Spinal cord (tissue), 10 donors: ENCODE measurements at places on chromosomes 5 and 9. TPM values are rescaled to one million over a fixed set of nuclear protein-coding genes. Genes with fewer than 3 reads are reported as not detected.

- DNase-seq: no peak
These were observed 30.5 kb downstream of the TRIO start for GRCh38 chr5:14173377-14174229.

GRCh38 chr9:29435368-29435767 lies 1862.1 kb upstream of the C9orf72 start:
- DNase-seq: no peak

- peak; percentile 26 for DNase-seq
These were observed 810.1 kb upstream of the WWC1 start for GRCh38 chr5:167481345-167481744.

DNA sequence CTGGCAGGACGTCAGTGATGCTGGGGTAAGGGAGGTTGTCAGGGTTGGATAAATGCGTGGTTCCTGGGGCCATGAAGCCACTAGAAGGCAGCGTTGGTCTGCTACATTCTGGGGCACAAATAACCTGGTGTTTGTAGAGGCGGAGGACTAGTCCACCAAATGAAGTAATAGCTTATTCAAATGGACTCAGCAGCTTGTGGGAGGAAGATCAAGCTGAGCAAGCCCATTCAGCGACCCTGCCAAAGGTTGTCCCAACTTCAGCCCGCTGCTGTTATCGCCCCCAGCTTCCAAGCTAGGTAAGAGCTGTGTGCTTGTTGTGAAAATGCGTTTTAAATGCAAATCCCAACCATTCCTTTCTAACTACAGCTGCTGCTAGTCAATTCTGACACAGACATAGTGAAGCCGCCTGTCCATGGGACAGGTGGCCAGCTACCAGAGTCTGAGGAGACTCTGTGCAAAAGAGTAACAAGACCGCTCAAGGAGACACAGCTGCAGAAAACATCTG lies 7.6 kb upstream of the FAM240B start:
- no peak for DNase-seq

GRCh38 chr5:157469687-157470086 lies 9.7 kb downstream of the NIPAL4 start:
- DNase-seq: no peak

GRCh38 chr9:87077986-87078385 lies 130.7 kb upstream of the GAS1 start:
- DNase-seq: no peak

- DNase-seq: no peak
These were observed 44.2 kb upstream of the TLX3 start for GRCh38 chr5:171264843-171265242.

GRCh38 chr5:123340928-123341327 lies 82.3 kb downstream of the CEP120 start:
- DNase-seq: no peak

GRCh38 chr5:179244044-179244443 lies 101.2 kb downstream of the ADAMTS2 start:
- no peak for DNase-seq

DNA sequence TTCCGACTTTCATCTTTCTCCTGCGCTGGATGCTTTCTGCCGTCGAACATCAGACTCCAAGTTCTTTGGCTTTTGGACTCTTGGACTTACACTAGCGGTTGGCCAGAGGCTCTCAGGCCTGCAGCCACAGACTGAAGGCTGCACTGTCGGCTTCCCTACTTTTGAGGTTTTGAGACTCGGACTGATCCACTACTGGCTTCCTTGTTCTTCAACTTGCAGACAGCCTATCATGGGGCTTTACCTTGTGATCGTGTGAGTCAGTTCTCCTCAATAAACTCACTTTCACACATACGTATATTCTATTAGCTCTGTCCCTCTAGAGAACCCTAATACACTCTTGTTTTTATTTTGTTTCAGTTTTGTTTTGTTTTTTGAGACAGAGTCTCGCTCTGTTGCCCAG lies 10.3 kb downstream of the FKBP15 start:
- no peak for DNase-seq

DNA sequence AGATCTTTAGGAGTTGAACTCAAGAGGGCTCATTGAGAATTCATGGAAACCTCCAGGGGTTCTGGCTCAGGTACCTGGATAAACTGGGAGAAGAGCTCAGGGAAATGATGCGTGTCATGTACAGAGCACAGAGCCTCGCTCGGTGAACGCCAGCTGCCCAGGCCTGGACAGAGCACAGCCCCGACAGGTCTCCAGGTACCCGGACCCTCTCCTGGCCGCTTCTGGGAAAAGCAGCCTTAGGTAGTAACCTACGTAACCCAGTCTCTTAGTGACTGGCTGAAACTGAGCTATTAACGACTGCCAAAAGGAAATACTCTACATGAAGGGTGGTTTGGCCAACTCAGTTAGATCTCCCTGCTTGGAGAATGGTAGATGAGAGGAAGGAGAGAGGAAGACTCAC lies 157.4 kb downstream of the TTLL11 start:
- no peak for DNase-seq

The ECSCR gene
- 10.3 TPM for total RNA-seq

The TOR2A gene
- total RNA-seq: 7.7 TPM

The ENHO gene
- 32.7 TPM for total RNA-seq

The KCNIP1 gene
- total RNA-seq: 31.2 TPM

The FCN2 gene
- not detected for total RNA-seq

The WDR36 gene
- 44.9 TPM for total RNA-seq
